Thyroid gland (tissue), 4 donors: ENCODE measurements at places on chromosomes 7 and 10.

DNA sequence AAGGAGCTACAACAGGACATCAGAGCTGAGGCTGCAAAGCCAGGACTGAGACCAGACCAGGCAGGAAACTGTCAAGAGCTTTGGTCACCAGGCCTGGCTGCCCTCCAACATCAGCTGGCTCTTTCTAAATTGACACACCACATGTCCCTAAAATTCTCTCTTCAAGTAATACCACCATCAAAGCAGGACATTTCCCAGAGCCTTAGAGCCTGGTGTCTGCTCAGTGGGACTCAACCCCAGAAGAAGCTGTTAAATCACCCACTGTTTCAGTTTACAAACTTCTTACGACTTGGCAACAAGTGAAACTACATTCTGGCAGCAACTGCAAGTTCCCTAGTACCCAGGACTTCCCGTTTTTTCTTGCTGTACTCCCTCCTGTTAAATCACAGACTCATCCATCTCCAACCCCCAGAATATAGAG lies 3.8 kb upstream of the IL6 start:
- peak; percentile 97 for DNase-seq

DNA sequence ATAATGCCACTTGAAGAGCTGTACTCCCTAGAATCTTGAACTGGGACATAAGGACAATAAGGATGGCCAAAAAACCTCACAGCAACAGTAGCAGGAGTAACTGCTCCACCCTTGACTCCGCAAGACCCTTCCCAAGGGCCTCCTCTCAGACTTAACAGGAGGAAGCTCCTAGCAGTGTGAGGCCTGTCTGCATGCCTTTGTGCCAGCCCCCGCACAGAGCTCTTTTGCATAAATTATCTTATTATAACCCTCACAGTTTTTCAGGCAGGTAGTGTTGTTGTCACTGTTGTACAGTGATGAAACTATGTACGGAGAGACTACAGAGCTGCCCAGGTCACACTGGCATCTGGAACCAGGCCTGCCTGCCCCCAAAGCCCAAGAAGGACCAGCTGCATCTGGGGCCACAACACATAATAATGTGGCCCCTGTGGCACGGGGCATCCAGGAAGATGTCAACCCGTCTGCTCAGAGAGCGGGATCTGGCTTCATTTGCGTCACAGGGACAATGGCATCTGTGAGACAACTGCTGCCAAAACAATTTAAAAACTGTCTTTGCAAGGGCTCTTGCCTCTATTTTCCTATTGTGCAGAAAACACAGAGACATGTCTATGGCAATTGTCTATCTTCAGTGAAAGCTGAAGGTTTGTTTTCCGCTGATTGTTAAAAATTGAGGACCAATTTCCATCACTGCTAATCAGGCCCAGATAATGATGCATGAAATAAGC lies 249.3 kb upstream of the GRB10 start:
- no peak for DNase-seq

- peak; percentile 15 for DNase-seq
Measured at GRCh38 chr7:102933763-102934162, 21.0 kb downstream of the LRRC17 start.

GRCh38 chr7:128879939-128880746 lies 17.5 kb downstream of the ATP6V1F start:
- peak; percentile 59 for DNase-seq

DNA sequence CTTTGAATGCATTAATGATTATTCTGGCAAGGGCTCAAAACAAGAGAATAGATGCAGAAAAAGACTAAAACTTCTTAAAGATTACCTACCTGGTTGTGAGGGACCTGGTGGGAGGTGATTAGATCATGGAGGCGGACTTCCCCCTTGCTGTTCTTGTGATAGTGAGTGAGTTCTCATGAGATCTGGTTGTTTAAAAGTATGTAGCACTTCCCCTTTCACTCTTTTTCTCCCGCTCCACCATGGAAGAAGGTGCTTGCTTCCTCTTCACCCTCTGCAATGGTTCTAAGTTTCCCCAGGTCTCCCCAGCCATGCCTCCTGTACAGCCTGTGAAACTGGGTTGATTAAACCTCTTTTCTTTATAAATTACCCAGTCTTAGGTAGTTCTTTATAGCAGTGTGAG lies 226.6 kb downstream of the ARHGAP12 start:
- no peak for DNase-seq

DNA sequence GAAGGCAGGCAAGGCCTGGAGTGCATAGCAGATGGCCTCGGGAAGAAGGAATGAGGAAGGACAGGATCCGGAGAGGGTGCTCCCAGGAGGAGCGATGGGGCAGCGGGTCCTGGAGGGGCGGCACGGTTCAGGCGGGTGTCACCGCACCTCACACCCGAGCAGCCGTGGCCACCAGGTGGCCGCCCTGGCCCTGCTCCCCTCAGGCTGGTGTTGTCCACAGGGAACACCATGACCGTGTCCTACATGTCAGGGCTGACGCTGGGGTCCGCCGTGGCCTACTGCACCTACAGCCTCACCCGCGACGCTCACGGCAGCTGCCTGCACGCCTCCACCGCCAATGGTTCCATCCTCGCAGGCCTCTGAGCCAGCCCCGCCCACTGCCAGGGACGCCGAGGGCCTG lies 19.8 kb downstream of the SLC29A4 start:
- no peak for DNase-seq

DNA sequence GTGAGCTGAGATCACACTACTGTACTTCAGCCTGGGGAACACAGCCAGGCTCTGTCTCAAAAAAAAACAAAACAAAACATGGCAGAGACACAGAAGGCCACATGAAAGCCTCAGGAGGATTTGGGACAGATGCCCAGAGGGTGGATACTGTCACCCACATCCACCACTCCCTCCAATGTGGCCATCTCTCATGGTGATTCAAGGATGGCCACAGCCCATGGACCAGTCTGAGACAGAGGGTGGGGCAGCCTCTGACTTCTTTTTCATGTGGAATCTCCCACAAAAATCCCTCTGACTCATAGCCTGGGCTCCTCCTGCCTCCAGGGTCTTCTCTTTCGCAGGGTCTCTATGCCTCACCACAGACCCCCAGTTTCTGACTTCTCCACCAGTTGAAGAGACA lies 59.0 kb upstream of the GTF2I start:
- no peak for DNase-seq

DNA sequence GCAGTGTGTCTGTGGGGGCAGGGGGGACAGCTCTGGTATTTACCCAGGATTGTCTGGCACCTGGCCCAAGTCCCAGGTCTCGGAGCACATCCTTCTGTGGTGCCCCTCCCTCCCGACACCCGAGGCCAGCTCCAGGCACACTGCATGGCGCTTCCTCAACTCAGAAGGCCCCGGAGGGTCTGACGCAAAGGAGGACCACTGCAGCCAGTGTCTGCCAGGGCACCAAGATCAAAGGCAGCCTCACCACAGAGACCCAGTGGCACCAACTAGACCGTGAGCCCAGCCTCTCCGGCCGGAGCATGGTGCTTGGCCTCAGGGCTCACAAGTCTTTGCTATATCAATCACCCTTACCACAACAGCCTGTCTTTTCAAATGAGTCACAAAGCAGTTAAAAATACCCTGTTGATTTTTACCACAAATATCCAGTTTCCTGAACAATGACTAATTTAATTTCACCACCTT lies 99.3 kb upstream of the DDC start:
- no peak for DNase-seq

GRCh38 chr7:17057143-17057509 lies 175.3 kb upstream of the AGR3 start:
- DNase-seq = no peak

GRCh38 chr10:25083546-25084111 lies 67.2 kb downstream of the THNSL1 start:
- peak; percentile 15 for DNase-seq

DNA sequence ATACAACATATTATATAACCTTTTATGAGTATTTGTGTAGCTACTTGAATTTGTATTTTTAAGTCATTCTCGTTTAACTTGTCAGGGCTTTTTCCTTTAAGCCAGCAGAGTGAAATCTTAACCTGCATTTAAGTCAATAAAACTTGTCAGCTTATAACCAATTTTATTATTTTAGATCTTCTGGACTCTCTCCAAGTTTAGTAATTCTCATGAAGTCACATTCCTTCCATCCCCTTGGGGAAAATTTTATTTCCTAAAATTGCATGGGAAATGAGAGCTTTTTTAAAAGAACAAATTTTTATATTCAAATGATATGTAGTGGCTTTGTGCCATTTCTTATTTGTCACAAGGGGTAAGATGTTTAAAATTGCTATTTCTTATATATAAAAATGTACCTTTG lies 74.0 kb downstream of the SEPTIN7 start:
- no peak for DNase-seq

DNA sequence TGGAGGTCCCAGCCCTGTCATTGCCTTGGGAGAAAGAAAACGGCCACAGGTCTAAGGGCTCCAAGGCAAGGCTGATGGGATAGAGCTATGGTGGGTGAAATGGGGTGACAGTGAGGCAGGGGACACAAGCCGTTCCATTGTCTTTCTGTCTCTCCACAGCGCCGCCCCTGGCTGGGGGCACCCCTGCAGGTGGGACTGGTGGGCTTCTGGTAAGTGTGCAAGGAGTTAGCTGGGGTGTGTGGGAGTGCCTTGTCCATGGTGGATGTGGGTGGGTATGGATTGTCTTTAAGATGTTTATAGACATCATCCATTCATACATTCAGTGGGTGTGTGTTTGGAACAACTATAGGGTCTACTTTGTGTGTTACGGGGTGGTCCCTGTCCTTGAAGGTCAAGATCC lies 7.5 kb downstream of the SFXN3 start:
- no peak for DNase-seq

- DNase-seq = no peak
Measured at GRCh38 chr7:17722798-17723197, 217.5 kb downstream of the SNX13 start.

DNA sequence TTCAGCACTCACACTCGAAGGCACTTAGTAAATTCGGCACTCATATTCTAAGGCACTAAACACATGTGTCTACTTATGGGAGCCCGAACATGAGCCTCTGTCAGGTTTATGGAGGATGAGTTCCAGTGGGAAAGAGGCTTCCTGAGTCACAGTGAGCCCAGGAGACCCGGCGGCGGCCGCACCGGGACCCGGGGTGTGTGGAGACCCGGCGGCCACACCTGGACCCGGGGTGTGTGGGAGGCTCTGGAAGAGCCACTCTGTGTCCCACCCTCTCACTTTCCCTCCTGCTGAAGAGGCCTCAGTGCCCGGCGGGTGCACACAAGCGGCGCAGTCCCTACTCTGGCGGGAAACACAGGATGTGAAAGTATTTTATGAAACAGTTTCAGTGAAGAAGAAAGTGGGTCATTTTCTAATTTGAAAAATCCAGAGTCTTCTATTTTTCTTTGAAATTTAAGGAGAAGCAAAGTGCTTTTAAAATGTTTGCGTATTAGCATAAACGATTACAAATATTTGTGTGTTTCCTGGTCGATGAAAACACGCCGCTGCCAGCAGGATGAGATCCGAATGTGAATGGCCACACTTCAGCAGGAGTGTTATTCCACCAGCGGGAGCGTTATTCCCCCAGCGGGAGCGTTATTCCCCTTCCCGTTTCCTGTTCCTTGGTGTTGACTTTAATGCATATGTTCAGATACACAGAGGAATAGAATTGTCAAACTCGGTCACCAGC lies 625.1 kb downstream of the DNAJB6 start:
- no peak for DNase-seq

DNA sequence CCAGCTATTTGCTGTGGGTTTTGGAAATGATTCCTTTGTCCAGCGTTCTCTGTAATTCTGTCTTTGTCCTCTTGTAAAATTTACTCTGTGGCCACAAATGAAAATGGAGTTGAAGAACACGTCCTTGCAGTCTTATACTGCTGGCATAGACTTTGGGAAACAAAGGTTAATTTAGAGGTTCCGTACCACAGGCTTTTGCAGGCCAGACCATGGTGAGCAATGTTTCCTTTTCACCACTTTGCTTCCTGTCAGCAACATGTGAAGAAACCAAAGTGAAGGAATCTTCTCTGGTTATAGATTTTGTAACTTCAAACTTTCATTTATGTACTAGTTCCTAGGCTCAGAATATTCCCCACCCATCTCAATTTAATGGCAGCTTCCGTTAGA lies 488.5 kb downstream of the MDFIC start:
- no peak for DNase-seq

DNA sequence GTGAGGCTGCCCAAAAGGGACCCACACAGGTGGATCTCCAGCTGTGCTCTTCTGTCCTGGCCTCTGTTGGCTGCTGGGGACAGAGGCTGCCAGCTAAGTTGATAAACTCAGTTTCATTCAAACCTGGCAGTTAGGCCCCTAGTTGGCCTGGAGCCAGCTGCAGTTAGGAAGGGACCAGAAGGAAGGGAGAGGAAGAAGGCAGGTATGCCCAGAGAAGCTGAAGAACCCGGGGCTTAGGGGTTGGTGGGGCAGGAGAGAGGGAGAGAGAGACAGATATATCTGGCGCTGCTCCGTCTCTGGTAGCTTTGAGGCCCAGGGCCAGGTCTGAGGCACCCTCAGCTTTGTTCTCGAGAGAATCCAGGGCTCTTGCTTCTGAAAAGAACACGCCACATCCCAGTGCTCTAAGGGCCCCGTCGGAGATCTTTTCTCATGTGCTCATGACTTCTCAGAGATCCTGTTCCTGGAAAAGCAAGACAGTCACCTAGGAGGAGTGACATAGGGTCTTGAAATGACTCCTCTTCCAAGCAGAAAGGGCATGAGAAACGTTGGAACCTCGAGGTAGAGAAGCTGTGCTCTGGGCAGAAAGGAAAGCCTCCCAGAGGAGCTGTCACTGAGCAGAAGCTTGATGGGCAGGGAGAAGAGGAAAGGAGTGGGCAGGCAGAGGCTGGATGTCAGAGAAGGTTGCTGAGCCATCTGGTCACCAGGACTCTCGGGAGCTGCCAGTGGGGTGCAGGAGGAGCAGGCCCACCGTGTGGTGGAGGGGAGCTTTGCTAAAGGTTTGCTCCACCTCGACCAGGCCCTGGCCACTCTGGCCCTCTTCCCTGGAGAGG lies 153.6 kb downstream of the ARHGAP21 start:
- DNase-seq = no peak

- no peak for DNase-seq
Measured at GRCh38 chr7:52271703-52272102, 763.7 kb upstream of the POM121L12 start.

- DNase-seq = no peak
Measured at GRCh38 chr10:34474009-34474376, 341.1 kb downstream of the PARD3 start.

DNA sequence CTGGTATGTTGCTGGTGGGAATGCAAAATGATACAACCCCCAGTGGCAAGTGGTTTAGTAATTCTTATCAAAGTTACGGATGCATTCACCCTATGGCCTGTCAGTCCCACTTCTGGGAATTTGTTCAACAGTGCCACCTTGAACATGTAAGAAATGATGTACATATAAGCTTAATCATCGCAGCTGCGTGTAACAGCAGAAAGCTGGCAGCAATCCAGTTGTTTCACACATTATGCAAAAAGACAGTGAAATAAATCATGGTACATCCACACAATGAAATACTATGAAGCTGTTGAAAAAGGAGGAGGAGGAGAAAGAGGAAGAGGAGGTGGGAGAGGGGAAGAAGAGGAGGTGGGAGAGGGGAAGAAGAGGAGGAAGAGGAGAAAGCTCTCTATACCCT lies 76.2 kb upstream of the MYL10 start:
- DNase-seq = no peak

GRCh38 chr7:45267262-45267661 lies 109.7 kb downstream of the RAMP3 start:
- no peak for DNase-seq

GRCh38 chr10:86361156-86362128 lies 5.2 kb downstream of the GRID1 start:
- no peak for DNase-seq

GRCh38 chr7:94160719-94161435 lies 156.7 kb upstream of the BET1 start:
- DNase-seq = no peak
